ENCODE measurements at places on chromosomes 4 and X.
A peak's percentile ranks its signal among the peaks of the same experiment; 100 is the strongest.

- DNase-seq = peak; percentile 35
Observed at GRCh38 chr4:165096776-165097175, 15.9 kb downstream of the TMEM192 start.

GRCh38 chr4:78081541-78081940, 24.4 kb downstream of the FRAS1 start:
- DNase-seq = no peak

DNA sequence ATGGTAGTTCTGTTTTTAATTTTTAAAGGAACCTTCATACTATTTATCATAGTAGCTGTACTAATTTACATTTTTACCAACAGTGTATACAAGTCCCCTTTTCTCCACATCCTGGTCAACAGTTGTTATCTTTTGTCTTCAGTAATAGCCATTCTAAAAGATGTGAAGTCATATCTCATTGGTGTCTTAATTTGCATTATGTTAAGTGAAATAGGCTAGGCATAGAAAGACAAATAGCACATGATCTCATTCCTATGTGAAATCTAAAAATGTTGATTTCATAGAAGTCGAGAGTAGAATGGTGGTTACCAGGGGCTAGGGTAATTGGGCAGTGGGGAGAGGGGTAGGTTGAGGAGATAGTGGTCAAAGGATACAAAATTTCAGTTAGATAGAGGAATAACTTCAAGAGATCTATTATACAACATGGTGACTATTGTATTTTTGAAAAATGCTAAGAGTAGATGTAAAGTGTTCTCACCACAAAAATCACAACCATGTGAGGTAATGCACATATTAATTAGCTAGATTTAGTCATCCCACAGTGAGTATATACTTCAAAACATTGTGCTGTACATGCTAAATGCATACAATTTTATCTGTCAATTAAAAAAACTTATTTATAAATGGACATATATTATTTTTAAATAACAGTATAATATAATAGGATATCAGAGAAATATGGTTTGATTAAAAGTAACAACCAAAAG, 58.9 kb downstream of the DIAPH2 start:
- no peak for DNase-seq

DNA sequence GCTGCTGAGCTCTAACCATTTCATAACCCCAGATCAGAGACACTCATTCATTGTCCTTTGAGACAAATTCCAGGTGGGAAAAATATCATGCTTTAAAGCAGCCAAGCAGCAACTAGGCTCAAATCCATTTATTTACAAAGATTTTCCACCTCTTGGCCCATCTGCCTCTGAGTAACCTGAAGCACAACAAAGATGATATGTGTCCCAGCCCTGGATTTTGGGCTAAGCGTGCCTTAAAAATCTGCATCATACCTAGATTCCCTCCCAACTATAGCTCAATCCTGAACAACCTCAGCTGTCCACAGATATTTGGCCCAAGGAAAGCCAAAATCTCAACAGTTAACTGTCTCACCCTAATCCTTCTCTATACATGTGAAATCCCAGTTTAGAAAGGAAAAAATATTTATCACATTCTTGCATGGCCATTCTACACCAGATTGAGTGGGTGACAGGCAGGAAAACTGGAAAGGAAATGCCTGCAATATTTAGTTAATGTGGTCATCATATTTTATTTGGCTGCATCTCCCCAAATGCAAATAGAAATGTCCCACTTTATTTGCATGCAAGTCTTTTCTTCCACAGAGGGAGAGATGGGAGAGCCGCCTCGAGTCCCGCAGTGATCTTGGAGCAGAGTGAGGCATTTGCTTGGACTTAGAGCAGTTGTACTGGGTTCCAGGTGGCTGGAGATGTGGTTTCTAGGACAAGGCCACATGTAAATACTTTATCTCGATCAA, 146.4 kb upstream of the EOLA2 start:
- DNase-seq = peak; percentile 88

GRCh38 chr4:176642472-176642871, 150.2 kb downstream of the VEGFC start:
- no peak for DNase-seq

GRCh38 chrX:40096395-40097091, 1.2 kb downstream of the BCOR start:
- peak; percentile 58 for DNase-seq

- no peak for DNase-seq
Observed at GRCh38 chr4:99038213-99038612, 42.7 kb downstream of the METAP1 start.

GRCh38 chr4:101153653-101154052, 193.7 kb downstream of the PPP3CA start:
- DNase-seq = no peak

All from EH (cell line).